HTR-8/SVneo (cell line): ENCODE measurements at places on chromosomes 6 and 20.

GRCh38 chr20:58668901-58669286 is 17.8 kb downstream of the STX16 start:
- DNase-seq: no peak

DNA sequence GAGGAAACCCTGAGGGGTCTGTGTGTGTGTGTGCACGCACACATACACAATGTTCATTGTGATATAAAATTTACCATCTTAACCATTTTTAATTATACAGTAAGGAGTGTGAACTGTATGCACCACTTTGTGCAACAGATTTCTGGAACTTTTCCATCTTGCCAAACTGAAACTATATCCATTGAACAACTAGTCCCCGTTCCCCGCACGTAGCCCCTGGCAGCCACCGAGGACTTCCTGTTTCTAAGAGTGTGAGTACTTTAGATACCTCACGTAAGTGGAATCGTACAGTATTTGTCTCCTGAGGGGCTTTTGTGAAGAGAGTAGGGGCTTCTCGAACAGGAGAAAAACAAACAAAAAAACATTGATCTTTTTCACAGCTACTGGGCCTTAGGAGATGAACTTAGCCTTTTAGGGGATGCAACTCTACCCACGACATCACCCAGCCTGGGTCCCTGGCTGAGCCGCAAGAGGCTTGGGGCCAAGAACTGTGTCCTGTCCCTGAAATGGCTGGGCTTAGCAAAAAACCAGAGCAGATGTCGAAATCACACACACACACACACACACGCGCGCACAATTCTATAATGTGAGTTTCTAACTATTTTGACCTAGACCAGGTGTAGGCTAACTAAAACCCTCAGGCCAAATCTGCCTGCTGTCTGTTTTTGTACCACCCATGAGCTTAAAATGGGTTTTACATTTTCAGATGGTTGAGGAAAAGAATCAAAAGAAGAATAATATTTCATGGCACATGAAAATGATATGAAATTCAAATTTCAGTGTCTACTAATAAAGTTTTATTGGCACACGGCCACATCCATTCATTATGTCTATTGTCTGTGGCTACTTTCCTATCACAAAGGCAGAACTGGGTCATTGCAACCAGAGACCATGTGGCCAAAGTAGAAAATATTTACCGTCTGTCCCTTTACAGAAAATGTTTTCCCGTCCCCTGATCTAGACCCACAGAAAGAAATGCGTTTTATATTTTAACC is 144.2 kb downstream of the EYA2 start:
- DNase-seq: no peak

DNA sequence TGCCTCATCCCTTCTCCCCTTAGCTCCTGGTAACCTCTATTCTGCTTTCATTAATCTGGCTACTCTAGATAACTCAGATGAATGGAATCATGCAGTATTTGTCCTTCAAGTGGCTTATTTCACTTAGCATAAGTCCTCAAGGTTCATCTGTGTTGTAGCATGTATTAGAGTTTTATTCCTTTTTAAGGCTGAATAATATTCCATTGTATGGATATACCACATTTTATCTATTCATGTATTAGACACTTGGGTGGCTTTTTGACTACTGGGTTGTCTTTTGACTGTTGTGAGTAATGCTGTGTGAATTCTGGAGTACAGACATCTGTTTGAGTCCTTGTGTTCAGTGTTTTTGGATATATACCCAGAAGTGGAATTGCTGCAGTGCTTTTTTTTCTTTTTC is 58.4 kb downstream of the PHF20 start:
- no peak for DNase-seq

- no peak for DNase-seq
Observed at GRCh38 chr6:20354366-20354765, 47.3 kb upstream of the E2F3 start.

- no peak for DNase-seq
Observed at GRCh38 chr20:37981568-37981967, 51.7 kb downstream of the TTI1 start.

- no peak for DNase-seq
Observed at GRCh38 chr20:40714109-40714508, 25.1 kb upstream of the MAFB start.

- DNase-seq: no peak
Observed at GRCh38 chr20:64037498-64038213, 1.7 kb downstream of the C20orf204 start.

DNA sequence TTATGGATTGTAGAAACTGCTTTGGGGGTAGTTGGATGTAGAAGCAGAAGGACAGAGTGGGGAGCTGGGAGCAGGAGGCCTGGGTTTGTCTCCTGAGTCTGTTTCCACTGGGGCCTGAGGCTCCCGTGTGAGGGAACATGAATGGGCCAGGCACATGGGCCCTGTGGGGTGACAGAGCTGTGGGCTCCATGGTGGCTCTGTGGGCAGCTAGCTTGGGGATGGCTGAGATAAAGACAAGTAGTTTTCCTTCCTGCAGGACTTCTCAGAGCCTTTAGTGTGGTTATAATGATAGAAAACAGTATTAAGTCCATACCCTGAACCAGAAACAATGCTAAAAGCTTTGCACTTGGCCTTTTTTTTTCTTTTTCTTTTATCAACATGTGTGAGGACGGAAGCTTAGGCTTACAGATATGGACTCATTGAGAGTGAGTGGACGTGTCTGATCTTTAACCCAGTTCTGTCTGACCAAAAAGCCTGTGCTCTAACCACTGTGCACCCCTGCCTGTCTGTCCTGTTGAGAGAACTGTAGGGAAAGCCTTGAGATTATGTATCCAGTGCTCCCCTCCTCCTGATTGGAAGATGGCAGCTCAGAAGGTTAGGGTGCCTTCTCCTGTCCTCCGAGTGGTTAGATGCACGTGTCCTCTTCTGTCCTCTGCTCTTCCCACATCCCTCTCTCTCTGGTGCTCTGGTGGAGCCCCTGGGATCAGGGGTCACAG is 98.3 kb downstream of the CDH26 start:
- DNase-seq: no peak

GRCh38 chr6:138161338-138162110 is at the start of gene ARFGEF3:
Gene ARFGEF3, plus strand, starts transcription at chr6:138161939. Its CDS starts 148 bp downstream, at chr6:138162087.
- peak; percentile 55 for DNase-seq

GRCh38 chr6:49531774-49532569 is 18.5 kb upstream of the C6orf141 start:
- peak; percentile 67 for DNase-seq

GRCh38 chr20:54002056-54002575 is 68.3 kb downstream of the BCAS1 start:
- DNase-seq: no peak

DNA sequence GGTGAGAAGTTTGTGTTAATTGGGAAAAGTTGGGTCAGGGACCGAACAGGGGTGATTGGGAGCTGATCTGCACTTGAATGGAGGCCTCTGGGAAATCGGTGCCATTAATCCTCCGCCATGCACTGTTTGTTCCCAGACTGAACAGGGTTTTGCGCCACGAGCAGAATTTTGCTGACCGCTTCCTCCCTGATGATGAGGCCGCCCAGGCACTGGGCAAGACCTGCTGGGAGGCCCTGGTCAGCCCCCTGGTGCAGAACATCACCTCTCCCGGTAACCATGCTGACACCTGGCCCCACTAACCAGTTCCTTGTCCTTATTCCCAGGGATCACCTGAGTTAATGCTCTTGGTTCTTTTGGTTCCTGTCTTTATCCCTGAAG is 21.7 kb downstream of the CUL9 start:
- no peak for DNase-seq

DNA sequence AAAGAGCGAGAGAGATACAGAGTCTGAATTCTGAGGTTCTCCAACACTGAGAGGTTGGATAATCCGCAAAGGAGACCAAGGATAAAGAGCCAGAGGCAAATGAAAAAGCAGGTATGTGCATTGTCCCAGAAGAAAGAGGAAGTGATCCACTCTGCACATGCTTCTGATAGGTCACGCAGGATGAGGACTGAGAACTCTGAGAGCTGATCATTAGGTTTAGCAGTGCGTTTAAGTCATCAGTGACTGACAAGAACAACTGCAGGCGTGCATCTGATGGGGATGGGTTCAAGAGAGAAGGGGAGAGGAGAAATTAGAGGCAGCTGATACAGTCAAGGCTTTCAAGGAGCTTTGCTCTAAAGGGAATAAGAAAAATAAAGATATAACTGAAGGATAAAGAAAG is 301.2 kb upstream of the SGK1 start:
- no peak for DNase-seq
